ENCODE measurements at places on chromosomes 13 and 19.

DNA sequence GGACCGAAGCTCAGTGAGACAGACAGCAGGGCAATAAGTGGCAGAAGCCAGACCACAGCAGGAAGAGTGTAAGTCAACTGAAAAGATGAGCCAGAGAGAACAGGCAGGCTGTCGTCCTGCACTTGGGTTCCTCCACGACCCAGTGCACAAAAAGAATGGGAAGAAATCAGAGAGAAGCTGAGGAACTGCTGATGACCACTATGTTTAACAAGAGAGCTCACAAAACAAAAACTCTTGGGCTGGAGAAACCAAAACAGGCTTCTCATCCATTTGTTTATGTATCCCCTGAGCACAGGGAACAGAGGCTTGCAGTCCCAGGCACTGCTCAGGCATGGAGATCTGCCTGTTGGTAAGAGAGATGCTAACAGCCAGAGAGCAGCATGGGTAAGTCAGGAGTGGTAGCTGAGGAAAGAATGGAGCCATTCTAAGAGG, 14.0 kb downstream of the AKAP8L start:
- DNase-seq, result no peak

- no peak for DNase-seq
Observed at GRCh38 chr13:75372923-75373841, 108.8 kb downstream of the TBC1D4 start.

- no peak for DNase-seq
Observed at GRCh38 chr19:3976495-3977241, 5.8 kb upstream of the DAPK3 start.

DNA sequence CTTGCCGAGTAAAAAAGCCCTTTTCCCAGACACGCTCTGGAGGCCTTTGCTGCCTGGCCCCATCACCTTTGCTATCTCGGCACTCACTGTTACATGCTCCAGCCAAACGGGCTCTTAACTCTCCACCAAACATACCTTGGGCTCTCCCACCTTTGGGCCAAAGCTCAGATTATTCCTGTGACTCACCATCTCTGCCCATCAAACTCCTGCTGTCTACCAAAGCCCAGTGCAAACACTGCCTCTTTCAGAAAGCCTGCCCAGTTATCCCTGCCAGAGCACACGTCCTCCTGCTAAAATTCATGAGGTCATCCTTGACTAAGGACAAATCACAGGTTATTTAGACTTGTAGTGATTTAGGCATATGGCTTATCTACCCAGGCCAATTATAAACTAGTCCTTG, 48.1 kb upstream of the SERPINE3 start:
- peak; percentile 7 for DNase-seq

DNA sequence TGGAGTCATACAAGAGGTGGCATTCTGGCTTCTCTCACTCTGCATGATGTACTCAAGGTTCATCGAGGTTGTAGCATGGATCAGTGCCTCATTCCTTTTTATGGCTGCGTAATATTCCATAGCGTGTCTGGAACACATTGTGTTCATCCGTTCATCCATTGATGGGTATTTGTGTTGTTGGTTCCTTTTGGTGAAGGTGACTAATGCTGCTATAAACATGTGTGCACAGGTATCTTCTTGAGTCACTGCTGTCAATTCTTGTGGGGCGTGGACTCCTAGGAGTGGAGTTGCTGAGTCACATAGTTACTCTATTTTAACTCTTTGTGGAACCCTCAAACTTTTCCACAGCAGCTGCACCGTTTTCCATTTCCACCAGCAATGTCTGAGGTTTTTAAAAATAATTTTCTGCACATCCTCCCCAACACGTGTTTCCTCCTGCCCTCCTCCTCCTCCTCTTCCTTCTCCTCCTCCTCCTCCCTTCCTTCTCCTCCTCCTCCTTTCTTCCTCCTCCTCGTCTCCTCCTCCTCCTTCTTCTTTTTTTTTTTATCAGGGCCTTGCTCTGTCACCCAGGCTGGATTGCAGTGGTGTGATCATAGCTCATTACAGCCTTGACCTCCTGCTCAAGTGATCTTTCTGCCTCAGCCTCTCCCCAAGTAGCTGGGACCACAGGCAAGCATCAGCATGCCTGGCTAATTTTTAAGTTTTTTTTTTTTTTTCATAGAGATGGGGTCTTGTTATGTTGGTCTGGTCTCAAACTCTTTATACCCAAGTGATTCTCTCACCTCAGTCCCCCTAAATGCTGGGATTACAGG, 2.0 kb upstream of the TMEM221 start:
- no peak for DNase-seq

GRCh38 chr13:108407495-108407894, 138.0 kb downstream of the TNFSF13B start:
- DNase-seq, result no peak

DNA sequence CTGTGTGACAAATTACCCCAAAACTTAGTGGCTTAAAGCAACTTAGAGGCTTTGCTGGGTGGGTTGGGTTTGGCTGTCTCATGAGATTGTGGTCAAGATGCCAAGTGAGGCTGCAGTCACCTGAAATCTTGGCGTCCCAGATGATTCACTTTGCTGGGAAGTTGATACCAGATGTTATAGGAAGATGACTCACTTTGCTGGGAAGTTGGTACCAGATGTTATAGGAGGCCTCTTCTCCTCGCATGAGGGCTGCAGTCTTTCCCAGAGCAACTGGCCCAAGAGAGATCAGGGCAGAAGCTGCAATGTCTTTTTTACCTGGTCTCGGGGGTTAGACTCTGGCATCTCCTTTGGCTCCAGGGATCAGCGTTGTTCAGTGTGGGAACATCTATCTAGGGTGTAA, 16.8 kb downstream of the TEX29 start:
- peak; percentile 87 for DNase-seq

All from fibroblast of skin of back (primary cell).